ENCODE measurements at places on chromosomes 12 and 14.

GRCh38 chr12:105799103-105799502 is 339.7 kb downstream of the NUAK1 start:
- no peak for DNase-seq

DNA sequence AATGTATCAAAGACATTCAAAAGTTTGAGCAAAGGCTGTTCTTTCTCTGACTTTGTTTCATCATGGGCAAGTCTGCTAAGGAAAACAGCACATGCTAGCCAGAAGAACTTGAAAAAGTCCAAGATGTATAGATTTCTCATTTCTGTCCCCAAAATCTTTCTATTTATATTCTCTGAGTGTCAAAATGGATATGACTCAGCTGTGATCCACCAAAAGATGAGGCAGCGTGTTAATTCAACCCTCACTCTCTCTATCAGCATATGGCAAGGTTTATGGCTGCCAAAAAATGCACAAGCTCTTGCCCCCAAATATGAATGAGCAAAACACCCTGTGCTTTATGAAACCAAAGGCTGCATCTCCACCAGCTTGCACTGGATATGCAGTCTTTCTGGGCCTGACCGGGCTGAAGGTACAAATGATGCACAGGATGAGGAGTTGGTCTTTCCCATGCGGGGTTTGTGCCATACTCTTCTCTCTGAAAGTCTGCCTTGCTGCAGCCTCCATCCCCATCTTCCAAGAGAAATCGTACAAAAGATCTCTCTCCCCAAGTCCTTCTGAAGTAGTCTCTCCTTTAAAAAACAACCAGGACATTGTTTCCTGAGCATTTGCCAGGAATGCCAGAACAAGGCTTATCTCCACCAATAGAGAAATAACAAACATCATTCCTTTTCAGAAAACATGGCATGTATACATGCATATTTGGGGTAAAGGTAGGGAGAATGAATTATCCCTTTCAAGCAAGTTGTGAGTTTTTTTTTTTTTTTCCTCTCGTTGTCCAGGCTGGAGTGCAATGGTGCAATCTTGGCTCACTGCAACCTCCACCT is 203.4 kb downstream of the TMX1 start:
- DNase-seq = no peak

DNA sequence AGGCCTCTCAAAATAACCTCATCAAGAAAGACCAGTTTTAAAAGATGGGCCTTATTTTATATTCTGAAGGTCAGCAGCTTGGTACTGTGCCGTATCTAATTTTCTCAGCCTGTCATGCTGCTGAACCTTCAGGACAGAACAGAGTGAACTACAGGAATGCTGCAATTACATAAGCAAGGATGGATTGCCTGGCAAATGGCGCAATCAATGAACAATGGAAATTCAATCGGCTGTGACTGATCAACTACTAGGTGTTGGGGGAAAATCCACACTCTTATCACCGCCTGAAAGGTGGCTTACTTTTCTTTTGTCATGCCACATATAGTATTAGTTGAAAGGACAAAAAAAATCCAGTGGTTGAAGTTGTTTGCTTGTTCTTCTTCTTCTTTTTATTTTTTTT is 8.5 kb downstream of the ACSS3 start:
- no peak for DNase-seq

DNA sequence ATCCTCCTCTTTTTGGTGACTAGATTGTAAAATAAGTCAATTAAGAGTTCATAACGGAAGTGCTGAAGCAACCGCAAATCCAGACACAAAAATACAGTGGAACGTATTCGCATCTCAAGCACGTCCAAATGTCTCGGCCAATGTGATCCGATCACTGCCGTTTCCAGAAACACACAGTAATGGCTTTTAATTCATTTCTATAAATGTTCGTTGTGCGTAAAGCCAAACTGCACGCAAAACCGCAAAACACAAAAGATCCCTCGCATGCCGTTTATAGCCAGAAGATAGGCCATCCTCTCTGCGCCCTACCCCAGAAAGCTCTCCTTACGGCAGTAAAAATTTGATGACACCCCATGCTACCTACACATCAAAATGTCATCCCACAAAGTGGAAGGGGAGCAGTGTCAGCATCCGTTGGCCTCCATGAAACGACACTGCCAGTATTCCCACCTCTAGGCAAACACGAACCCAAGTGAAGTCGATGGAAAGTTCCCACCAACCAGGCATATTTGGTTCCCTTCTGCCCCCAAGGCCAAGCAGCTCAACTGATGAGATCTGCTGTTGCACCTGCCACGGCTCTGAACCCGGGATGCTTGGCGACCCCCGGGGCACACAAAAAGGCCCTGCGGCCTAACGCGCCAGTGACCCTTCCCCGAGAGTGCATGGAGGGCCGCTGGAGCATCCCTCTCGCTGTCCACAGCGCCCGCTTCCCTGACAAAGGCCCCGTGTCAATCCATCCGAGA is 1.4 kb downstream of the HECTD4 start:
- no peak for DNase-seq

DNA sequence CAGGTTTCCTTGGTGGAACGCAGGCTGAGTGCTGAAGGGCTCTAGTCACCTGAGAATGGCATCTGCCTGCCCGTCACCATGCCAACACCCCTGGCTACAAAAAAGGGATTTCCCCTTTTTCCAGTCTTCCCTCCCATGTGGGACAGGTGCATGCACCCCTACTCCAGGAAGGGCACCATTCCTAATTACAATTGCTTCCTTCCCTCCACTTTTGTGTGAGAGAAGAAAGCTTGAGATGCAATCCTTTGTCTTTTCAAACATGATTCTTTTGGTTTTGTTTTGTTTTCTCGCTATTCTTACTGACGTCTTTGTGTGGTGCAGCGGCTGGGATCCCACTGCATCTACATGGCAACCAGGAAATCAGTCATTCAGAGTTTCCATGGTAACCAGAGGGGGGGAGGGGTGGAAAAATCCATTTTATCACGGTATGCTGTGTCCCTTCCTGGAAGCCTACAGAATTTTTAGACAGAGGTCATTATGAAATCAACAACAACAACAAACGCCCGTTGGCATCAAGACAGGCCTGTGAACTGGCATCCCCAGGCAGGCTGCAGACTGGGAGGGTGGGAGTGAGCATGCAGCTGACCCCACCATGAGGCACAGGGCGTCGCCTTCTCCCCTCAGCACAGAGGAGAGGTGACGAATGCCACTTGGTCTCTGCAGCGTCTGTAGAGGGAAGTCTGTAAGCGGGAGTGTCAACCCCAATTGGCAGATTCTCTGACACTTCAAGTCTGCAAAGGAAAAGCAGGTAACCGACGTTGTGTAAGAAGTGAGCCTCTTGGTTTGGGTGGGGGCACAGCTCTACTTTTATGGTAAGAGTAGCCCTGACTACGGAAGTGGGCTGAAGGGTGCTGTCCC is 13.6 kb upstream of the GNG2 start:
- DNase-seq = peak; percentile 83

- DNase-seq = no peak
These were observed 104.0 kb downstream of the GPR135 start for GRCh38 chr14:59360923-59361794.

DNA sequence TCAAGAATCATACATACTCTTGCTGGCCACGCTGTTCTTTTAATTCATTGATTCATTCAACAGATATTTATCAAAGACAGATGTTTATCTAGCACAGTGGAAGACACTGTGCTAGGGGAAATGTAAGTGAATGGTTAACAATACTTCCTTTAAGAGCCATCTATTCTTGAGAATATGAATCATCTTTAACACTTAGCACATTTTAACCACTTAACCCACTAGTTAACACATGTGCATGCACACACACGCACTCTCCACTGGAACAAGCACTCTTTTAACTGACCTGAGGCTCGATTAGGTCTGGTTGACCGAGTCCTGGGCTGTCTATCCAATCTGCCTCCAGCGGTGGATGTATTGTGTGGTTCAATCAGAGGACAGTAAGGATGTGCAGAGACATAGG is 34.6 kb downstream of the LMNTD1 start:
- DNase-seq = no peak

Measured in stimulated activated CD4-positive, alpha-beta T cell treated with anti-CD3 and anti-CD28 coated beads, TNF-alpha, amount 100 ng/mL, for 24 hours (primary cell).